Cardiac fibroblast (primary cell): ENCODE measurements at places on chromosomes 7 and 10.

DNA sequence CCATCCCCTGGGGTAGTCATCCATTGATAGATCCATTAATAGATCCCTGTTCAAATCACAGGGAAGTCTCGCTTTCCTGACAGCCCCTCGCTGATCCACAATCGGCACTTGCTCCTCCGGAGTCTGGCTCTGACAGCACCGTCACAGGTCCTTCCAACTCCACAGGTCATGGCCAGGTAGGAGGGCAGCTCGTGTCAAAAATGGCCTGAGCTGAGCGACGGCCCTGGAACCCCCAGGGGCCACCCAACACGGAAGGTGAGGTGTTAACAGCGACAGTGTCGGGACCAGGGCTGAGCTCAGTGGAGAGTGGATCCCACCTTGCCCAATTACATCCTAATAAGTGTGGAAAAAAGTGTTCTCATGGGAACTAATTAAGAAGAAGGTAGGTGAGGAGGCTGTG lies 219.8 kb downstream of the TCERG1L start:
- DNase-seq = no peak

- no peak for DNase-seq
Measured at GRCh38 chr10:61001731-61002122, 57.7 kb upstream of the RHOBTB1 start.

- no peak for DNase-seq
Measured at GRCh38 chr7:30448461-30449189, 30.0 kb downstream of the NOD1 start.

- no peak for DNase-seq
Measured at GRCh38 chr10:17081431-17081830, 48.2 kb downstream of the CUBN start.

- no peak for DNase-seq
Measured at GRCh38 chr7:122844191-122844988, 41.9 kb downstream of the CADPS2 start.

GRCh38 chr10:71363936-71364335 lies 32.8 kb upstream of the CDH23 start:
- no peak for DNase-seq

GRCh38 chr7:48636391-48637015 lies 287.8 kb upstream of the CDC14C start:
- peak; percentile 0 for DNase-seq

- peak; percentile 52 for DNase-seq
Measured at GRCh38 chr10:73017955-73018480, 63.4 kb upstream of the PLA2G12B start.

DNA sequence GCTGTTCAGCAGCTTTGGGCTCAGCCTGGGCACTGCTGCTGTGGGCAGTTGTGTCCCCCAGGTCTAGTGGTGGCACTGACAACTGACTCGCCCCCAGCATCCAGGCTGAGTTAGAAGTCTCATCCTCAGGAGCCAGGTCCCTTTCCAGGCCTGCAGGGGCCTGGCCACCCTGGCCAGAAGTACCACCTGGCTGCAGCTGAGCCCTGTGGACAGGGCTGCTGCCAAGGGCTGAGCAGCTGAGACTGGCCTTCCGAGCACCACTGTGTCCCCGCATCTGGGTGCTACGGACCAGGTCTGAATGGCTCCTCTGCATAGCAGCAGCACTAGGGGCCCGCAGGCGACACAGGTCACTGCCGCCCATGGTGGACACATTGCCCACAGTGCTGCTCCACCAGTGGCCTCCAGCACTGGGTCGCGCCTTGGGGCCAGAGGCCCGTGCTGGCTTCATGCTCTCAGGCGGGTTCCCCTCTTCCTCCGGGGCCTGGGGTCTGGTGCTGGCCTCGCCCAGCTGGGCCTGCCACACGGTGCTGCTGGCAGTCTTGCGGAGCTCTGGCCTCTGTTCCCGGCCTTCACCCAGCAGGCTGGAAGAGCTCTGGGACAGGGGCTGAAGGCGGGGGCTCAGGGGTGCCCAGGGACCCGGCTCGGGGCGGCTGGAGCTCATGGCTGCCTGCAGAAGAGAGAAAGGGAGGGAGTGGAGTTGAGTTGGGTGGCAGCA lies 6.2 kb downstream of the GPRIN2 start:
- no peak for DNase-seq

DNA sequence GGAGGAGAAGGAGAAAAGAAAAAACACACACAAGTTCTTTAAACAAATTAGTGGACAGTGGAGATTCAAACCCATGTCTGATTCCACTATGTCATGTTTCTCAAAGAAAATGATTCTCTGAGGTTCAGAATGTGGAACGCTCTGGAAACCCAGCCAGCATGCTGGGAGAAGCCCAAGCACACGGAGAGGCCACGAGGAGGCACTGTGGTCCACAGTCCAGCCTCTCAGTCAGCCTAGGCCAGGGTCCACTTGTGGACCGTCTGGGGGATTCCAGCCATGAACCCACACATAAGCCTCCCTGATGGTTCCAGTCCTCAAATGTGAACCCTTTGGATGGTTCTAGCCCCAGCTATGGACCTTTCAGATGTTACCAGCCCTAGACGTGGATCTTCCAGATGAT lies 73.4 kb downstream of the CAV1 start:
- no peak for DNase-seq

DNA sequence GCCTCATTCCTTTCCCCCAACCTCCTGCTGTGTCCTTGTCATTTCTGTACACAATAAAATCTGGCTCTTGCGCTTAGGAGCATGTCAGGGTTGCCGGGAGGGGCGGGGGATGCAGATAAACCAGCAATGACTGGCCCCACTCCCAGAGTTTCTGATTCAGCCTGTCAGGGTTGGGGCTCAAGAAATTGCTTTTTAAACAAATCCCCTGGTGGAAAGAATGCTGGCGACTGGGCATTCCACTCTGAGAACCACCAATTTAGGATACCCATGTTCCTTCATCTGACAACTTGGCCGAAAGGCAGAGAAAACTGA lies 376.4 kb downstream of the TCERG1L start:
- DNase-seq = no peak

DNA sequence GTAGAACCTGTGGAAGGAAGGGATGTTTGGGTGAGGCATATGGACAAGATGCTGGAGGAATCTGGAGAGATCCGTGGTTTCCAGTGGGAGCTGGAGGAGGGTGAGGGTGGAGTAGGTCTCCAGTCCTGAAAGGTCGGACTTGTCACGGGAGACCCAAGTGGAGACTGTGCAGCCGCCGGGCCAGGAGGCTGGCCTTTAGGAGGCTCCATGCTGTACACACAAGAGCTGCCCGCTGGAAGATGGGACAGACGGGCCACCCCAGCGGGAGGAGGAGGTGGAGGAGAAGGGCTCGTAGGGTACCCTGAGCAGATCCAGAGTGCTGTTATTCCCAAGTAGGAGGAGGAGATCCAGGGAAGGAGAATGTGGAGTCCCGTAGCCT lies 106.7 kb downstream of the NKX6-2 start:
- DNase-seq = no peak

- no peak for DNase-seq
Measured at GRCh38 chr7:129781928-129782817, 170.6 kb downstream of the UBE2H start.

- DNase-seq = no peak
Measured at GRCh38 chr7:26081638-26082037, 70.4 kb upstream of the NFE2L3 start.

DNA sequence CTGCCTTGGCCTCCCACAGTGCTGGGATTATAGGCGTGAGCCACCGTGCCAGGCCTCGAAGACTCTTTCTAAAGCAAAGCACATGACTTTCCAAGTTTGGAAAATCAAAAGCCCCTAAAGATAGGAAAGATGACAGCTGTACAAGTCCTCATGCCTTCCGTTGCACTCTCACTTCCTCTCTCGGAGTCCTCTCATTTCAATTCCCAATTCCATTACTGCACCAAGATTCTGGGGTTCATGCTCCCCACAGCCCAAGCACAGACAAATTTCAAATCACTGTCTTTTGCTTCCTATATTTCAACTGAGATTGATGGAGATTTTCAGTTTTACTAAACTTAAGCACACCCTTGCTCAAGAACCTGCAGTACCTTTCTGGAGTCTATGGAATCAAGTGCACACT lies 10.9 kb upstream of the PLAU start:
- no peak for DNase-seq

DNA sequence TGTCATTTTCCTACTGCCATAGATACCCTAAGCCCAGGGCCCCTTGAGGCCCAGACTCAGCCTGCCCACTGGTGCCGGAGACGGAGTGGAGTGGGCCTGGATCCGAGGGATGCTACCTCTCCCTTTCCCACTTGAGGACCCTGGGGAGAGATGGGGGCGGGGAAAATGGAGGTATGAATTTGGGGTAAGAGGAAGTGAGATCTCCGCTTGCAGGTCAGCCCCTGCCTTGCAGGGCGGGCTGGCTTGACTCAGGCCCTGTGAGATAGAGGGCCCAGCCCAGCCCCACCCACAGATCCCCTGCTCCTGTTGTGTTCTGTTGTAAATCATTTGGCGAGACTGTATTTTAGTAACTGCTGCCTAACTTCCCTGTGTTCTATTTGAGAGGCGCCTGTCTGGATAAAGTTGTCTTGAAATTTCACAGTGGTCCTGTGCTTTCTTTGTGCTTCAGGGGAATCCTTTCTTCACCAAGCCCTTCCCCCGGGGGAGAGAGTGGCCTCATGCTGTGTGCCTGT lies 13.2 kb downstream of the YKT6 start:
- no peak for DNase-seq

DNA sequence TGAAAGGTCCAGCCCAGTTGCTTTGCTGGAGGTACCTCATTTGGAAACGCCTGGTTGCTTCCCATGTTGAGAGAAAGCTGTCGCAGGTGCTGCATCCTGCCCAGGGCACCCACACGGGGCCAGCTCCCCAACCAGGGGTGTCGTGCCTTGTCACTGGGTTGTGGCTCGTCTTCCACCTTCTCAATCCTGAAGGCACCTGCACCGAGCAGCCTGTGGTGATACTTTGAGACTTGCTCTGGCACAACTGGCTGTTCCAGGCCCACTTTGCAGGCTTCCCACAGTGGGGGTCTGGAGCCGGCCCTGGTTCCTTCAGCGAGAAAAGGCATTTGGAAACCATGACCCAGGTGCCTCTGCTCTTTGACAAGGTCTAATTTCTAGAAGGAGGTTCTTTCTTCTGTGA lies 197.3 kb upstream of the PPP2R2D start:
- DNase-seq = no peak
